ENCODE measurements at places on chromosomes 3 and 15.

- no peak for DNase-seq
Observed at GRCh38 chr15:97479957-97480356, 480.5 kb upstream of the ARRDC4 start.

- DNase-seq = no peak
Observed at GRCh38 chr15:37004981-37005735, 95.2 kb downstream of the MEIS2 start.

- no peak for DNase-seq
Observed at GRCh38 chr3:144308396-144308795, 336.8 kb downstream of the DIPK2A start.

- no peak for DNase-seq
Observed at GRCh38 chr3:184472723-184473428, 88.7 kb upstream of the EPHB3 start.

GRCh38 chr3:105865016-105865623 is 3.7 kb downstream of the CBLB start:
- no peak for DNase-seq

DNA sequence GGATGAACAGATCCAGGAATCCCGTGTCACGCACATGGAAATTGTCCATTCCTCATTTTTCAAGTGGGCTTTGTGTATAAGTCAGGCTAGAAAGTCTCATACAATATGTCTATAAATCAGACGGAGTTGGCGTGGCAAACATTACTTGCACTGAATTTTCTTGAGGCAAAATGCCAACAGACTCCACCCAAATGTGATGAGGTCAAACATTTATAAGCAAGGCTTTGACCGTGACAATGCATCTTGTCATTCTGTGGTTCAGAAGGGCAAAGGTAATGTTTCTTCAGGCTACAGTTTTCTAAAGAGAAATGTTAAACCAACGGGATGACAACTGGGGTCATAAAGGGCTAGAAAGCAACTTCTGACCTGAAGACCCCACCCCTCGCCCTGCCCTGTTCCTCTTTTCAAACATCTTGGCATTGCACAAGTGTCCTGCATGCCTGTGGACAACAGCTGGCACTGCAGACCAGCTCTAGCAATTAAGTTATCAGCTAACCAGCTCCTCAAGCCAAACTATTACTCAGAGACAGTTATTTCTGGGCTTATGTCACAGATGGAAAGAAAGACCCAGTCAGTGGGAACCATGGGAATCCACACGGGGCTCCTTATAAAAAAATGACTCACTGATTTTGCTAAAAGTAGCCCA is 36.5 kb upstream of the SPTBN5 start:
- DNase-seq = peak; percentile 96

- DNase-seq = peak; percentile 51
Observed at GRCh38 chr3:14480207-14481017, 59.7 kb downstream of the GRIP2 start.

- DNase-seq = peak; percentile 91
Observed at GRCh38 chr3:195850857-195851543, 39.3 kb upstream of the MUC4 start.

DNA sequence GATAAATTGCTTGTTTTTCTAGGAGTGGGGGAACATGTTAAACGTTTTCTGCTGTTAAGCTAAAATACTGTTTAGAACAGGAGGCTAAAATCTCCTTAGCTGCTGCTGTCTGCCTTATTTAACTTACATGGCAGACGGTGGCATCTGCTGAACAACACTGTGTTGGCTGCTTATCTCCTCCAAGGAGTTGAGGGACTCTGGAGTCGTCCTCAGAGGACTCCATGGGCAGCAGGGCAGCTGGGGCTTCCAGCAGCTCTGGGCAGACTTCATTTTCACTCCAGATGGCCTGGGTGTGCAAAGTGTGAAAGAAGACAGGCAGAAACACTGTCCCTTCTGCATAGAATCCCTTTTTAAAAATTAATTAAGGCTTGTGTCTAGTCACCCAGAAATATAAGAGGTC is 52.9 kb upstream of the NUDT16 start:
- DNase-seq = no peak

GRCh38 chr3:47850564-47851410 is 47.8 kb downstream of the DHX30 start:
- no peak for DNase-seq

GRCh38 chr3:184184546-184185230 is 1.3 kb upstream of the ABCF3 start:
- no peak for DNase-seq

DNA sequence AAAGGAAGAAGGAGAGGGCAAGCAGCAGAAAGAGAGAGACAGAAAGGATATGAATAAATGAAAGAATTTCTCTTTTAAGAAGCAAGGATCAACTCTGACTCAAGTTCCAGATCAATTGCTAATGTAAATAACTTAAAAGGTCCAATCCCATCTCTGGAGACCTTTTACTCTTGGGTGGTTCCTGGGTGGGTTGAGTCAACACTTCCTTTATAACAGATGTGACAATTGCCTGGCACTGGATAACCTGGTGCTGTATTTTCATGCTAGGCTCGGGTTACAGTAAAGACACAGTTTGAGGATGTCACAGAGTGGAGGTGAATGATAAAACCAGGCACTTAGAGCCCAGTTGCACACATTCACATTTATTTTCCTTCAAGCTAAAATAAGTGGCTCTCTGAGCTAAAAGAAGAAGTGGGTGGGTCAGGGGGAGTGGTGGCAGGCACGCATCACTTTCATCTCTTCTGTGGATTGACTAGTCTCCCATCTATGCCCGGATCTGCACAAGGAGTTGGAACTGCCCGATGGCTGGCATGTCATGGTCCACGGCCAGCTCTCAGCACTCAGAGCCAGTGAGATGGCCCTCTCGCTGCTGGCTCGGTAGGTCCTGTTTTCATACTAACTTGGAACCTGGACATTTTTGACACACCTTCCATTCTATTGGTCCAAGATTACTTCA is 465.8 kb downstream of the FOXP1 start:
- peak; percentile 70 for DNase-seq

GRCh38 chr15:39830166-39830565 is 47.5 kb upstream of the FSIP1 start:
- DNase-seq = no peak

GRCh38 chr15:67824976-67825880 is at the start of gene SKOR1:
TSS of gene SKOR1 (plus strand) at chr15:67825509. CDS start at chr15:67825603, 94 bp downstream.
- peak; percentile 32 for DNase-seq

DNA sequence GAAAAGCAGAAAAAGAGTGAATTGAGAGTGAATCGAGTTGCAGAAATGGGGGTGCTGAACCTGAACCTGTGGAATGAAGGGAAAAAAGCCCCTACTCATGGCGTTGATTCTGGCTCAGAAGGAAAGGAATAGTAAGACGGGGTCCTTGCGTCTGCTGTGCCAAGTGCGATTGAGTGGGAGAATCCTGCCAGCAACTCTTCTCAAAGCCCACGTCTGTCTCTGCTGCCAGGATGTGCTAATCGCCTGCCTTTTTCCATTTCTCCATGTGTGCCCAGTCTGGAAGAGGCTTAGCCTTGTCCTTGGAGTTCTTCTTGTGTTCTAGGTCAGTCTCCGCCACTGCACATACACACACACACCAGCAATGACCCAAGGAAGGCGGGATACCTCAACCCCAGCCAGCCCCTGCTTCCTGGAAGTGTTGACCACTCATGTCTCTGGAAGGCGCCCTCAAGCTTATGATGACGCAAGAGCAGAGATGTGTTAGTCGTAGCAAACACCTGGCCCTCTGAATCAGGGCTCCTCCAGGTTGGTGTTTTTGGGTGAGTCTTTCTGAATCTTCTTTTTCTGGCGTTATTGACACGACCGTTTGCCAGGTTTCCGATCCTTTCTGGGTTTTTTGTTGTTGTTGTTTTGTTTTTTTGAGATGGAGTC is 262.4 kb upstream of the PROK2 start:
- peak; percentile 43 for DNase-seq

GRCh38 chr3:116242825-116243224 is 202.5 kb downstream of the LSAMP start:
- no peak for DNase-seq

- DNase-seq = no peak
Observed at GRCh38 chr3:58346368-58346767, 13.7 kb downstream of the PXK start.

DNA sequence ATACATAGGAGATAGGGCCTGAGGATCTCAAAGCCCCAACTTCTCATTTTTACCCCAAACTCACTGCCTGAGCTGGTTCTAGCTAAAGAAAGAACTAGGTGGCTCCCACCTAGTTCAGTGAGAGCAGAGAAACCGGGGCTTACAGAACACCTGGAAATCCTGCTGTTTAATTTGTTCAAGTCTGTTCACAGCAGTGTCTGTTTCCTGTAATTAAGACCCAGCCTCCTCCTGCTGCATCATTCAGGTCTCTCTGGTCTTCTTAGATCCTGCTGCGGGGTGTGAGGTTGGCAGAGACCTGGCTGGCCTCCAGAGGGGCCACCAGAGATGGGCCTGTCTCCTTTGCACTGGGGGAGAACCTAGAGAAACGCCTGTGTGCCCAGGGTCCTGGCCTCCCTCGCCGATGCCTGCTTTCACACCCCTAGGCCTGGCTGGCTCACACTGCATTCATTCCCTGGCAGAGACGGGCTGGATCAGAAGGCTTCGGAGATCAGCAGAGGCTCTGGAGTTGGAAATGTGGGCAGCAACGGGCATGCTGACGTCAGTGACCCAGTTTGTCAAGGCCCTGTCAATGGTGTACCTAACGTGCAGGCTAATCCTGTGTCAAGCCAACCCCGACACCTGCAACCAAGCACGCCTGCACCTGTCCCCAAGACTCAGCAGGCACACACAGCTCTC is 4.9 kb upstream of the CHRNA3 start:
- no peak for DNase-seq

DNA sequence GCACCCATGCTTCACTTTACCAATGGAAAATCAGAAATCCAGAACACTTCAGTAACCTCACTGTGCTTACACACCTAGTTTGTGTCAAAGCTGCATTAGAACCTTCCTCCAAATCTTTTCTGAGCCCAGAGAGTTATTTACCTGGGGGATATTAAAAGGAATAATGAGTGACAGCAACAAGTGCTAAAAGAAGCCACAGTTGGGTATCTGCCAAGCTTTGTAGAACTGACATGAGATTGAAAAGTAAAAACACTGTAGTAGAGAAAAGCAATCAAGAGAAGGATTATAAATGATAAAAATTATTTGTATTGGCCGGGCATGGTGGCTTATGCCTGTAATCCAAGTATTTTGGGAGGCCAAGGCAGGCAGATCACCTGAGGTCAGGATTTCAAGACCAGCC is 8.8 kb upstream of the TBC1D23 start:
- DNase-seq = no peak

DNA sequence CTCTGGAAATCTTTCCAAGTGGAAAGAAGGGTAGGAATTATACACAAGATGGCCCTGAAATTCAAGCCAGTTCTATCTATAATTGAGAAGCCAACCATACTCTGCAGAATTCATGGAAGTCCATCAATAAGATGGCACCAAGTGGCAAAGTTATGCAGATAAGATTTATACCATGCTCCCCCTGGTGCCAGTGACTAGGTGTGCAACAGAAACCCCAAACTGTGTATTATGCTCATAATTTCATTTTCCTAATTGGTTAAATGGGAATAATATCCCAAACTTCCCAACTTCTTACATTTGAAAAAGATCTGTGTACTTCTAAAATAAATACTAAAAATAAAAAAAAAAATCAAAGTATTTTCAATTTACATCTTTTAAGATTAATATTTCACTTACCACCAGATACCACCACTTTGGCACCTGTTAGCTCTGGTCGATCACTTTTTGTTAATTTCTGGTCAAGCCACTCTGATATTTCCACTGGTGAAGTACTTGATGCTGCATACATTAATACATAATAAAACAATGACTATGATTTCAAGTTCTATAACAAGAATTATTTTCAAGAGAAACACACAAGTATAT is 25.9 kb downstream of the ETFA start:
- peak; percentile 18 for DNase-seq

DNA sequence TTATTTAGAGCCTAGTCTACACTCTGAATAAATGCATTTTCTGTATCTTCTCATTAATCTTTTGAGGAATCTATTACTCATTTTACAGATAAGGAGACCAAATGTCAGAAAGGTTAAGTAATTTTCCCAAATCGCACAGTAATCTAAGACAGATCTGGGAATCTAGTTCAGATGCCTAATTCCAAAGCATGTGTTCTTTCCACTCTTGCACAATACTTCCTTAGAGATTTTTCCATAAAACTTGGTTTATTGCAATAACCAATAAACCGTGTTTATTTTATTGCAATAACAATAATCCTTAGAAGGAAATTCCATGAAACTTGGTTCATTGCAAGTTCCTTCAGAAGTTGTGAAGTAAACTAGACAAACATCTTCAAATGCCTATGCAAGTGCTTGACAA is 17.4 kb upstream of the COL8A1 start:
- DNase-seq = no peak

DNA sequence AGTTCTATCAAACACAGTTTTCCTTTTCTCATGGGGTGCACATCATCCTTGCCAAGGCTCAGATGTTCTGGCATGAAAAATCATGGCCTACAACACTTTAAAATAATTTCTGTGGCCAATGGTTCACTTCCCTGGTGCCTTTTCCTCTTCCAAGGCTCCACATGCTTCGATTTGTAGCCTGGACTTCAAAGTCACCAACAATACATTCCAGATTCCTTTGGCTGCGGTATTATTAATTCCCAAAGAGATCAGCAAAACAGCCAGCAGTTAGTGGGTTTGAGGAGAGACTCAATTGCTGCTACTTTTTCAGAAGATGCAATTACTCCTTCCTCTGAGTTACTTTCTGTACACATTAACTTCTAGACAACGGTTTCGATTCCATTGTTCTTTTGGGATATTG is 80.3 kb upstream of the CCDC80 start:
- no peak for DNase-seq

- DNase-seq = no peak
Observed at GRCh38 chr15:62228604-62229003, 63.5 kb upstream of the C2CD4B start.

GRCh38 chr15:33022629-33023028 is 171.9 kb downstream of the FMN1 start:
- DNase-seq = peak; percentile 65

DNA sequence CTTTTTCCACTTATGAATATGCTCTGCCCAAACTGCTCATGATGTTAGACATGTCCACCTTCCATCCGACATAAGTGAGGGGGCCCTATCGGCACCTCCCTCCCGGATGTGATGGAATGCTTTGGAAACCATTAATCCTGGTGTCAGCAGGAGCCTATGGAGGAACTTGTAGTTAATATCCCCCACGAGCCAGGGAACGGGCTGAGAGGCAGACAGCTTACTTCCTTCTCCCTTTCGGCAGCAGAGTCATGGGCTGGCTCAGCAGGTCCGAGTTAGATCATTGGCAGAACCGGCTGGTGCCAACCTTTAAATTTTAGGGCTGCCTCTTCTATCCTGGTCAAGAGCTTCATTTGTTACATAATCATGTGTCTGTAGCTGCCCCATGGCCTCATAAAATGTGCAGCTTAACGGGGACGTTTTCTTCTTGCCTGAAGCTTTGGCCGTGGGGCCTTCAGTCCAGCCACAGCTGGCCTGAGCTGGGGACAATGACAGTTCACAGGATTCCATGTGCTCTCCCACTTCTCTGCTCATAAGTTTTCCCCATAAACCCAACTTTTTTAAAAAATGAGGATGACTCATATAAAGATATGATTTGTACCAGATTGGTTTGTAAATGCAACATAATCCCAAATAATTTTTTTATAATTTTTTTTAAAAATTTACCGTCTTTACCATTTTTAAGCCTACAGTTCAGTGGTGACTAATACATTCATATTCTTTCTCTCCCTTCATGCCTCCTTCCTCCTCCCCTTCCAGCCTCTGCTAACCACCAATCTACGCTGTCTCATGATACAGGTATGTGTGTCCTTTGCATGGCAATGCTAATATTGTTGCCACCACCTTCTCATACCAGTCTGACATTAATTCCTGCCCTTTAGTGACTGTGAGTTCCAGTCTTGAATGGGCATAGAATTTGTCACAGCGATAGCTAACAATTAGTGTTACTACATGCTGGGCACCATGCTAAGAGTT is 62.2 kb upstream of the RGMA start:
- DNase-seq = no peak

All from fibroblast of mammary gland (primary cell).